Left lobe of liver (tissue), 2 donors: ENCODE measurements at places on chromosomes 6 and 20. TPM values are rescaled to one million over a fixed set of nuclear protein-coding genes. Genes with fewer than 3 reads are reported as not detected.

- DNase-seq = no peak
Observed at GRCh38 chr20:4972506-4973251, 28.6 kb downstream of the SLC23A2 start.

Gene PBOV1
- total RNA-seq = not detected

GRCh38 chr6:144377586-144378210, 92.6 kb downstream of the UTRN start:
- DNase-seq = no peak

GRCh38 chr6:39688494-39688893, 36.7 kb downstream of the KIF6 start:
- DNase-seq = no peak

Gene MICB
- total RNA-seq = 0.78 TPM

Gene BPIFA1
- total RNA-seq = not detected

DNA sequence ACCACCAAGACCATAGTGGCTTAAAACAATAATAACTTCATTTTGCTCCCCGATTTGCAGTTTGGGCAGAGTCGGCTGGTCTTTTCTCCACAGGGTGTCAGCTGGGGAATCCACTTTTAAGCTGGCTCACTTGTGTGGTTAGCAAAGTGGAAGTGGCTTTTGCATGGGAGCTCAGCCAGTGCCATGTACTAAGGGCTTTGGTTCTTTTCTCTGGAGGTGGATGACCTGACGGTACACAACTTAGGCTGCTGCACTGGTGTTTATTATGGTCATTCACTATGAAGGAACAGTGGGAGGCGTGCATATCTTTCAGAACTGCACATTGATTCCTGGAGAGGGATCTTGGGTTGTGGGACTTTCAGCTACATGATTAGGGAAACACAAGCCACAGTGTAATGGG, 141.0 kb downstream of the OR2B2 start:
- no peak for DNase-seq
